ENCODE measurements at places on chromosomes 1 and 21. TPM values are rescaled to one million over a fixed set of nuclear protein-coding genes. Genes with fewer than 3 reads are reported as not detected.

HAO2 gene
- 0.39 TPM for total RNA-seq

DNA sequence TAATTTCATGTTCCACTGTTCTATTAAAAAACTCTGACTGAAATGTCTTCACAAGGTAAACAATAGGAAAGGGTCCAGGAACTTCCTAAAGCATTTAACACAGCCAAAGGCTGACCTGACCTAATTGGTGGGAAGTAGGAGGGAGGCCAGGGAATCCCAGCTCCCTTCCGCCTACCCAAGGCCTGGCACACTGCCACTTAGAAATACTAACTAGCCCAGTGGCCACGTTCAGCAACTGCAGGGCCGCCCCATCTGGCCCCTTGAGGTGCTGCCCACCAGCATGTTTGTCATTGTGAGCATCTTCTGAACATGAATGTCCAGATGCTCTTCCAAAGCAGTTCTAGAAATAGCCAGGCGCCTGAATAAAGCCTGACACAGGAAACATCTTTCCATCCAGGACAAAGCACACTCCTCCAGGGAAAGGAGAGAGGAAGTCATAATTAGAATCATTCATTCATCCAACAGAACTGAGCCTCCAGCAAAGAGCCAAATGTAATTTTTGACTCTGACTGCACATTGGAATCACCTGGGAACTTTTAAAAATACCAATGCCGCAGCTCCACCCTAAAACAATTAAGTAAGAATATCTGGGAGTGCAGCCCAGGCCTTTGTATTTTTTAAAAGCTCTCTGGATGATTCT lies 44.6 kb upstream of the BCL9 start:
- H3K36me3 ChIP-seq: no peaks in the 10 kb centered on the region
- no peak overlapping the region for H3K4me3 ChIP-seq
- no peak overlapping the region for H3K27ac ChIP-seq
- H3K4me1 ChIP-seq: no peaks in the 10 kb centered on the region

GRCh38 chr1:62356257-62356835 lies 37.1 kb upstream of the KANK4 start:
- H3K4me3 ChIP-seq: no peak overlapping the region
- no peaks in the 10 kb centered on the region for H3K27me3 ChIP-seq
- H3K27ac ChIP-seq: no peak overlapping the region
- H3K36me3 ChIP-seq: no peaks in the 10 kb centered on the region
- H3K4me1 ChIP-seq: no peaks in the 10 kb centered on the region
- no peak for DNase-seq

DNA sequence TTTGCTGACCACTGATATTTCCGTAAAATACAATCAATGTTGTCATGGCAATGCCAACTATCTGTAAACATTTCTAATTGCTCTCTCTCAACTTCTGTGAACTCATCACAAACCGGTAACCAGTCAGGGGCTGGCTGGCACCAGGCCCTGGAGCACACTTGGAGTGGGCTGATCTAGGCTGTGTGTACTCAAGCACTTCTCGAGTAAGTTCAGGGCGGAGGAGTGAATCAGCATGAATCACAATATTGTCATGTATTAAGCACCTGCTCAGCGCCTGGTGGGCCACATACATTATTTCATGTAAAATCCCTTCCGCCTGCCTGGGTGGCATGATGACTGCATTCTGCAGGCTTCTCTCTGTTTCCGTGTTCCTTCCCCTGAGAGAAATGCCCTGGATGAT lies 212.4 kb downstream of the FOXD2 start:
- no peaks in the 10 kb centered on the region for H3K27me3 ChIP-seq
- no peak for DNase-seq
- H3K36me3 ChIP-seq: no peaks in the 10 kb centered on the region

DNA sequence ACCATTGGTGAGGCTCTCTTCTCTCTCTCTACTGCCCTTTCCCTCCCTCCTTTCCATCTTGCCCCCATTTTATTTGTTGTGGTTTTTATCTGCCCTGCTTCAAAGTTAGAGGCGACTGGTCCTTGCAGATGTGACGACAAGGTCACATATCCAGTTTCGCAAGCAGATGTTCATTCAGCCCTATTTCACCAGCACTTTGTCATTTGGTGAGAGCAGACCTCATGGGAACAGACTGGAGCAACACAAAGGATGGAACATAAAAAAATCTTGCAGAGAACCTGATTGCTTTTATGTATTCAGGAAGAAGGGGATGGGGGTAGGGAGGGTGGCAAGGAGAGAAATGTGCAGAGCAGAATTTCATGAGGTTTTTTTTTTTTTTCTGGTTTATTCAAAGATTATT lies 84.3 kb downstream of the ELAVL4 start:
- DNase-seq: no peak
- H3K27me3 ChIP-seq: no peaks in the 10 kb centered on the region
- no peaks in the 10 kb centered on the region for H3K4me1 ChIP-seq
- no peak overlapping the region for H3K27ac ChIP-seq

All from Caco-2 (cell line).